ENCODE measurements at places on chromosomes 16 and 17.

GRCh38 chr17:59876107-59876506 lies 16.6 kb downstream of the TUBD1 start:
- H3K4me1 ChIP-seq = no peaks in the 10 kb centered on the region
- H3K27me3 ChIP-seq = no peaks in the 10 kb centered on the region
- H3K4me3 ChIP-seq = no peak overlapping the region
- peaks cover 53% of the 10 kb centered on the region for H3K36me3 ChIP-seq
- H3K27ac ChIP-seq = no peak overlapping the region

- no peaks in the 10 kb centered on the region for H3K27me3 ChIP-seq
- H3K4me3 ChIP-seq = no peak overlapping the region
- H3K4me1 ChIP-seq = no peaks in the 10 kb centered on the region
- H3K36me3 ChIP-seq = no peaks in the 10 kb centered on the region
- H3K27ac ChIP-seq = no peak overlapping the region
Measured at GRCh38 chr17:55513885-55514590, 2.8 kb upstream of the SMIM36 start.

DNA sequence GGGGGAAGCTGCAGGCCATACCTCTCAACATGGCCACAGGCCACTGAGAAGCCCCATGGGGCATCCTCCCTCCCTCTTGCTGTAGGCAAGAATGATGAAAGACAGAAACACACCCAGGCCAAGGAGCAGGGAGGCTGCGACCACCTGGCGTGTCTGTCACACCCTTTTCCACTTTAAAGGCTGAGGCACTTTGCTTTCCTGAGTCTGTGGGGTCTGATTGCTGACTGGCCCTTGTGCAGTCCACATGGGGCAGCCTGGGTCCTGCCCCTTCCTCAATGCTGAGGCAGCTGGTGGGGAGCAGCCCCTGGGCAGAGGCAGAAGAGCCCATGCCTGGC lies 8.7 kb downstream of the TMEM204 start:
- H3K27me3 ChIP-seq = no peaks in the 10 kb centered on the region
- peak overlapping the region; percentile 92 for H3K27ac ChIP-seq
- peaks cover 53% of the 10 kb centered on the region for H3K36me3 ChIP-seq
- H3K4me3 ChIP-seq = no peak overlapping the region

DNA sequence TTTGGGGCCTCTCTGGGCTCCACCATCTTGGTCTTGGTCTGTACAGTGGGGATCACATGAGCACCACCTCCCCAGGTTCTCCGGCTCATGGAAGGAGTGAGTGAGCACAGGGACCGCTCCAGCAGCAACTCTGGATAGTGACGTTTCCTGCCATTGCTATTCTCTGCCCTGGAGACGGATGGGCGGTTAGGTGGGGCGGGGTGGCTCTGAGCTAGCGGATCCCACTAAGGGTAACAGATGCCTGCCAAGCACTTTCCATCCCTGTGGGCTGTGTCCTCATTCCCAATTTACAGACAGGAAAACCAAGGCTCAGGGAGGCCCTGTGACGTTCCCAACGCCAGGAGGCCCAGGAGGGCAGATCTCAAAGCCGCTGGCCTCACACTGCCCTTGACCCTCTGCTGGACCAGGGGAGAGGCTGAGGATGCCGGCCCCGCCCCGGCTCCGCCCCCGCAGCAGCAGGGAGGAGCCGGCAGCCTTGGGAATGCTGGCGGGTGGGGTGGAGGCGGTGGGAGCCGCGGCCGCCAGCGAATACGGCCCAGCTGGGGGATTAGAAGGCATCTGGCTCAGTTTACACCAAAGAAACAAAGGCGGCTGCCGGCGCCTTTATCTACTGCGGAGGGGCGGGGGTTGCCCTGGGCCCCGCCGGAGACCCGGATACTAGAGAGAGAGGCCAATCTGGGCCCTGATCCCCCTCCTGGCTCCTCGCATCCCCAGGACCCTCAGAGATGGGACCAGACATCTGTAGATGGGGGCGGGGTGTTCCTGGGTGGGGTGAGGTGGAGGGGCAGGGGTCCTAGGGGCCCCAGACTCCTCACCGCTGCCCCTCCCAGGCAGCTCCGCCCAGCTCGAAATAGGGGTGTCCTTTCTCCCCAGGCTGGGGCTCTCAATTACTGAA lies 122.3 kb upstream of the CIBAR2 start:
- H3K27me3 ChIP-seq = no peaks in the 10 kb centered on the region
- H3K4me1 ChIP-seq = peaks cover 45% of the 10 kb centered on the region
- peak; percentile 79 for DNase-seq
- peak overlapping the region; percentile 48 for H3K4me3 ChIP-seq

GRCh38 chr16:52494145-52494544 lies 52.8 kb downstream of the TOX3 start:
- no peak overlapping the region for H3K27ac ChIP-seq
- no peaks in the 10 kb centered on the region for H3K36me3 ChIP-seq
- no peaks in the 10 kb centered on the region for H3K27me3 ChIP-seq
- H3K4me3 ChIP-seq = no peak overlapping the region
- no peak for DNase-seq

GRCh38 chr16:4603624-4604170 lies 11.0 kb downstream of the UBALD1 start:
- H3K27me3 ChIP-seq = no peaks in the 10 kb centered on the region
- DNase-seq = no peak
- peaks cover 9% of the 10 kb centered on the region for H3K36me3 ChIP-seq
- H3K4me1 ChIP-seq = peaks cover 3% of the 10 kb centered on the region

DNA sequence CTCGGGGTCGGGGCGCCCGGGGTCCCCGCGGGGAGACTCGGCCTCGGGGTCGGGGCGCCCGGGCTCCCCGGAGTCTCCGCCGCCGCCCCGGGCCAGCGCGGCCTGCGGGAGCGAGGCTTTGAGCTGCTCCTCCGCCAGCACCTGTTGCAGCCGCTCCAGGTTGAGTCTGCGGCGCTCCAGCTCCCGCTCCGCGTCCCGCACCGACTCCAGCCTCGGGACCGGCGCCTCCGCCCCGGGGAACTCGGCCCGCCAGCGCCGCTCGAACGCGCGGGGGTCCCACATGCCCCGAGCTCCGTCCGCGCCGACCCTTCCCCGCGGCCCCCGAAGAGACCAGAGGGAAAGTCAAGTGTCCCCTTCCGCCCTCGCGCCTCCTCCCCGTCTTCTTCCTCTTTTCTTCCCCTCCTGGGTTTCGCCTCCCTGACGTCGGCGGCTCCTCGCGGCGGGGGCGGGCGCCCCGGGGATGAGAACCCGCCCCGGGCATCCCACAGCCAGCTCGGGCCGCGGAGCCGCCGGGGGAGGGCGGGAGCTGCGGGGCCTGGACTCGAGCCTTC lies 40.8 kb upstream of the BHLHA9 start:
- no peaks in the 10 kb centered on the region for H3K36me3 ChIP-seq
- peaks cover 4% of the 10 kb centered on the region for H3K4me1 ChIP-seq
- H3K27me3 ChIP-seq = peaks cover 18% of the 10 kb centered on the region
- peak; percentile 39 for DNase-seq
- peak overlapping the region; percentile 72 for H3K4me3 ChIP-seq

DNA sequence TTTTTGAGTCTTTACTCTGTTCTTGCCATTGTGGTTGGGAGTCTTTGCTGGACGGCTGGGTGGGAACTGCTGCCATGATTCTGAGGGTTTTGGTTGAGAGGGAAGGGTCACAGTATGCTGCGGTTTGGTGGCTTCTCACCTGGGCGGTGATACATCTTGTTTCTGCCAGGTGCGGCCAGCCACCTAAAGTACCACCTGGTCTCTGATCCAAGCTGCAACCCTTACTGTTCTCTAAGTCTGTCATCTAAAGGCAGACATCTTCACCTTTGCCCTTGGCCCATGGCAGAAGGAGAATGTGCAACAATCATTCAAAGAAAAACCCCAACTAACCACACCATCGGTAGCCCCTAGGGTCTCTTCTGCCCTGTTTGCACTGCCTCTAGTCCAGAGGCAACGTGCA lies 19.6 kb upstream of the MPO start:
- H3K4me3 ChIP-seq = no peak overlapping the region
- H3K36me3 ChIP-seq = peaks cover 4% of the 10 kb centered on the region
- no peak overlapping the region for H3K27ac ChIP-seq
- no peak for DNase-seq
- no peaks in the 10 kb centered on the region for H3K27me3 ChIP-seq
- no peaks in the 10 kb centered on the region for H3K4me1 ChIP-seq

GRCh38 chr16:1580956-1581355 lies 30.9 kb downstream of the IFT140 start:
- no peak overlapping the region for H3K27ac ChIP-seq
- H3K4me1 ChIP-seq = no peaks in the 10 kb centered on the region
- H3K36me3 ChIP-seq = peaks cover 38% of the 10 kb centered on the region
- no peak overlapping the region for H3K4me3 ChIP-seq
- DNase-seq = no peak
- no peaks in the 10 kb centered on the region for H3K27me3 ChIP-seq

DNA sequence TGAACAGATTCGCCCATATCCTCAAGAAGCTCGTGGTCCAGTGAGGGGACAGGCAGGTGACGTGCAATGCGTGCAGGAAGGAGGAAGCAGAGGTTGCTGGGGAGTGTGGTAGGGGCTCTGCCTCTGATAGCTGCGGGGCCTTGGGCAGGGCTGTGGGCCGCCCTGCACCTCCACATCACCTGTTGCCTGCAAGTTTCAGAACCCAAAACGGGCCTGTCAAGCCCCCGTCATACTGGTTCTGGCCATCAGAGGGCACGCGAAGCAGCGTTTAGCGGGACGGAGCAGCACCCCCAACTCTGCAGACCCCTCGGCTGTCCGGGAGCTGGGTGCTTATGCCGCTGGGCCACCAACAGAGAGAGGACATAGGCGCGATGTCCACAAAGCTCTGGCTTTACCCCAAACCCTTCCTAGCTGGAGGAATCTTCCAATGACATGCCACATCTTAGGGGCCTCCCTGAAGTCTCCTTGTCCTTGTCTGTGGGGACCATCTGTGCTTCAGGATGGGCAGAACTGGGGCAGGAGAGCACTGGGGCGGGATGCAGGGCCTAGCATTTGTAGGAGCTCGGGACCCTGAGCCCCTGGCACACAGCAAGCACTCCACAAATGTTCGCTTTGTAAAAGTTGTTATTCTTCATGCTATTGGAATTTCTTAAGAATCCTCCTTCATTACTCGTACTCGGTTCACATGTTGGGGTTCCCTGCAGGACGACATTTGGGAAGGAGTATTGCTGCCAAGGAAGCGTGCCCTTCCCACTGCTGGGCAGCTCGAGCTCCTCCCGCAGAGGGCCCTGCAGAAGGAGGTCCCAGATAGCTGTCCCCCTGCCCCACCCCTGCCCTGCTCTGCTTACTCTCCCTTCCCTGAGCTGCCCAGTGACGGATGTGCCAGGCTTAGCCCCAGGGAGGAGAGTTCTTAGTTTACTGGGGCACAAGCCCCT lies 64.3 kb downstream of the CNGB1 start:
- DNase-seq = no peak
- H3K4me3 ChIP-seq = no peak overlapping the region
- H3K27me3 ChIP-seq = no peaks in the 10 kb centered on the region
- H3K4me1 ChIP-seq = no peaks in the 10 kb centered on the region

GRCh38 chr17:7413346-7413985 lies 5.8 kb downstream of the NLGN2 start:
- no peaks in the 10 kb centered on the region for H3K27me3 ChIP-seq
- H3K27ac ChIP-seq = no peak overlapping the region
- DNase-seq = no peak
- no peaks in the 10 kb centered on the region for H3K4me1 ChIP-seq
- peaks cover 29% of the 10 kb centered on the region for H3K36me3 ChIP-seq
- no peak overlapping the region for H3K4me3 ChIP-seq

DNA sequence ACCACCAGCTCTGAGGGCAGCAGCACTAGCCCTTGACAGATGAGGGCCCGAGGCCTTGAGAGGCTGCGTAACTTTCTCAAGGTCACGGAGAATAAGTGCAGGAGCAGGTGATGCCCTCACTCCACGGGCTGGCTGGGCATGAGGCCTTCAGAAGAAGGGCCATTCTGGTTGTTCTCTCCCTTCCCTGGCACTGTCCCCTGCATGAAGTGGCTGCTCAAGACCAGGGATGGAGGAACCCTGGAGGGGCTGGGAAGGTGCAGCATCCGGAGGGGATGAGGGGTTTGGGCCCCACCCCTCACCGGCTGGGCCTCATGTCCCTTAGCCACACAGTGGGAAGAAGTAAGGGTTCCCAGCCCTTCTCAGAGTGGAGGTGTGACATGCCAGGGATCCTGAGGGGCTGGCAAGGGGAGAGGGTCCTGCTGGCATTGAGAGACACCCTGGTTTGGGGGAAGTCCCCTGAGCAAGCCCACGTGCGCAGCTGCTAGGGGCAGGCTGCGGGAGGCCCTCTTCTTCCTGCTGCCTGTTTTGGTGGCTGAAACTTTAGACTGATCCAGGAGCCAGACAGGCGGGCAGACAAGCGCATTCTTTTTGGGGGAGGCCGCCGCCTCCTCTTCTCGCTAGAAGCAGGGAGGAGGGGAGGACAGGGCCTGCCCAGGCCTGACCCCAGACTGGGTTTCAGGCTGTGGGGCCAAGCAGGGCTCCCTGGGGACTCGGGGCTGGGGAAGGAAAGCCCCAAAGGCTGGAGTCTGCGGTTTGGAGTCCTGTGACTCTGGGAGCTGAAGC lies 74.0 kb downstream of the N4BP1 start:
- peak overlapping the region; percentile 78 for H3K27ac ChIP-seq
- no peaks in the 10 kb centered on the region for H3K36me3 ChIP-seq
- DNase-seq = no peak
- peaks cover 31% of the 10 kb centered on the region for H3K4me1 ChIP-seq

DNA sequence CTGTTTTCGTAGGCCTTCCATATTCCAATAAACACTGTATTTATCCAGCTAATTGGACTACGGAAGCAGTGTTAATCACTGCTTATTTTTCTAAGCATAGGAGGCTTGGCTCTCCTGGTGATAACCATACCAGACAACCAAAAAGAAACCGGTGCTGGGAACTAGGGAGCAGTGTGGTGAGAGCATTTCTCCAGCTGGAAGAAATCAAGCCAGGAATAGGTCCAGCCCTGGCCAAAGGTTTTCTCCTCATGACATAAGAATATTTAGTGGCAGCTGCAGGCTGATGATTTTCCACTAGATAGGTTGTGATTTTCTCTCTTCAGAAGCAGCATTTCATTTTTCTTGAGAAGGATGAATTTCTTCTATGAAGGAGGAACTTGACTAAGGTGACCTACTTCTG lies 141.5 kb downstream of the TRIM37 start:
- no peak overlapping the region for H3K27ac ChIP-seq
- no peaks in the 10 kb centered on the region for H3K27me3 ChIP-seq
- DNase-seq = no peak
- H3K4me1 ChIP-seq = no peaks in the 10 kb centered on the region

DNA sequence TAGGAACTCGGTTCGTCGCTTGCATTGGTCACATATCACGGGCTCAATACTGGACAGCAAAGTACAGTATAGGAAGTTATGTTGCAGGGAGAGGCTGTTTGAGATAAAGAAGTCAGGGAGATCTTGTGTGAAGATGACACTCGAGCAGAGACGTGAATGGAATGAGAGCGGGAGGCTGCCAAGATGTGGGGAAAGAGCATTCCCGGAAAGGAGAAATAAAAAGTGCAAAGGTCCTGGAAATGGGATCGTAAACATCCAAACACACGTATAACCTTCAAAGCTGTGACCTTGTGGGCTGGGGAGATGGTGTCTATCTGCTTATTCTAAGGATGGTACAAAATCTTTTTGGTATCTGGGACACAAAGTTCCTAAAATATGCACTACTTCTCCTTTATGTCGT lies 43.0 kb upstream of the MYOCD start:
- H3K36me3 ChIP-seq = no peaks in the 10 kb centered on the region
- H3K27ac ChIP-seq = no peak overlapping the region
- DNase-seq = no peak

Measured in ascending aorta (tissue), 2 donors.